KBM-7 (cell line): ENCODE measurements at places on chromosomes 1 and 21.

- DNase-seq = no peak
Observed at GRCh38 chr21:33390479-33390878, 12.7 kb upstream of the IFNGR2 start.

- no peak for DNase-seq
Observed at GRCh38 chr21:31182231-31183140, 144.2 kb upstream of the KRTAP19-8 start.

DNA sequence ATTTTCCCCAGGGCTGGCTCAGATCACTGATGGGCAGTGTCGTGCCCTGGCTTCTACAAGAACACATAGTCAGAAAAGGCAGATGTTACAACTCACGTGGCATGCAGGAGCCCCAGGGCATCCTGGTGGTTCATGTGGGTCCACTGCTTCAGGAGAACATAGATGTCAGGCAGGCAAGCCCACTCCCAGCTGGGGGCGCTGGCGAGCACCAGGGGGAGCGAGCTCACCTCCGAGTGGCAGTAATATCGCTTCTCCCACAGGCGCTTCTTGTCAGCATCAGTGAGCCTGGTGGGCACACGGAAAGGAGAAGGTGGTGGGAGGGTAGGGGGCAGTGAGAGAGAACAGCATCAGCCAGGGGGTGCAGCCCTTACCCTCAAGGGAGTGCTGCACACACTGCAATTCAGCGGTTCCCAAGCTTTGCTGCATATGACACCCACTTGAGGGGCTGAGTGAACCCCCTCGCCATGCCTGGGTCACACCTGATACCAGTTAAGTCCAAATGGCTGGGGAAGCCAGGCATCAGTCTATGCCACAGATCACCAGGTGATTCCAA, 34.3 kb upstream of the PPP1R15B start:
- peak; percentile 76 for DNase-seq

DNA sequence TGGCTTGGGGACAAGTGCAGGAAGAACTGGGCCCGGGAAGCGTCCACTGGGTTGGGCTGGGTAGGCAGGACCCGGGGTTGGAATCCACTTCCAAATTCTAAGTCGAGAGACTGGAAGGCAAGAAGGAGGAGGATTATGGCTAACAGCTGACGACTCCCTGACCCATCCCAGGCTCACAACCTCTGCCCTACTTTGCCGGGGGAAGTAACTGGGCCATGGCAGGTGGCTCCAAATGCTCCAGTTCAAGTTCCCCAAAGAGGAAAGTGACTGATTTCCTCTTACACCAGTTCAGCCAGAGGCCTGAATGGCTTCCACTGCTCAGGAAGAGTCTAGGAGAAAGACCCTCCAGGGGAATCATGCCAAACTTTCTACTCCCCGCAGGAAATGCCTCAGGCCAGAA, 11.4 kb downstream of the EMC1 start:
- no peak for DNase-seq

- DNase-seq = peak; percentile 53
Observed at GRCh38 chr1:156319664-156320063, 18.4 kb downstream of the CCT3 start.

DNA sequence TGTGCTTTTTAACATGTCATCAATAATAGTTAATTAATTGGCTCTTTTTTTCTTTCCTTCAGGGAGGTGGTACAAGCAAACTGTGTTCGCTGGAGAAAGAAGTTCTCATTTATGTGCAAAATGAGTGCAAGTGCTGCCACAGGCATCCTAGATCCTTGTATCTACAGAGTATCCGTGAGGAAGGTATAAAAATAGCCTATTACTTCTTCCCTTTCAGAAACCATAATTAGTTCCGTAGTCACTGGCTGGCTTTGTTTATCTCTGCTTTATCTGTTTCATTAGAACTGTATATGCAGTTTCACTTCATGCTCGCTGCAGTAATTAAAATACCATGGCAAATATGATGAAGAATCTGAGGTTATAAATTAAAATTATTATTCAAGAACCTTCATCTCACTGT, 40.6 kb downstream of the EEIG2 start:
- no peak for DNase-seq

GRCh38 chr1:41097105-41097504, 75.6 kb upstream of the SLFNL1 start:
- no peak for DNase-seq

GRCh38 chr1:187157115-187157514, 328.4 kb downstream of the PLA2G4A start:
- DNase-seq = no peak

GRCh38 chr1:22256213-22256512, 113.3 kb upstream of the WNT4 start:
- DNase-seq = no peak

DNA sequence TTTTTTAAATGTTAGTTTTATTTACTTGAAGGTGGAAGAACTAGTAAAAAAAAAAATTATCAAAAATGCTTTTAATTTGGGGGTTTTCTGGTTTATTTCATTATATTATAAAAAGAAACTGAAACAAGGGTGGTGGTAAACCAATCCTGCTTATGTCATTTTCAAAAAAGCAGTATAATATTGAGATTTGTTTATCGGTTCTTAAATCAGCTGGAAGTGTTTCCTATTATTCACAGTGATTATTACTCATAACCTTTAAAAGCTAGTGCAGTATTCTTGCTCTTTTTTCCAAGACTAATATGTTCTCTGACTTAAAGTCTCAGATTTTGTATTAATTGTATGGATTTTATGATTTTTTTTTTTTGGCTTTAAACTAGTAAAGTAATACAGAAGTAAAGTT, 5.4 kb upstream of the LRRC40 start:
- no peak for DNase-seq

DNA sequence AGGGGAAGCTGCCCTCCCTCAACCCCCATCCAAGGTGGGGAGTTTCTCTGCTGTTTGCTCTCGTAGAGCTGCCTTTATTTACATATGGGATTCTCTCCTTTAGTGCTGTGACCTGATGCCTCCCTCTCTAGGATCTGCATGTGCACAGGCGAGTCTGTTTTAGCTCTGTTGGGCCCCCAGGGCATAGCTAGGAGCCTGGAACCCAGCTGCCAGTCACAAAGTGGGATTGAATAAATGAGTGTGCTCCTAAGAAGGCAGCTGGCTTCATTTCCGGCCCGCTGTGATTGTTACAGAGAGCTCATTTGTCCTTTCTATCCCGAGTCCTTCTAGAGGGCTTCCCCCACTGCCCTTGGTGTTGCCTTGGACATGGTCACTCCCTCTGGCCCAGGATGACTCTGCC, 176.6 kb downstream of the GRIK3 start:
- no peak for DNase-seq

GRCh38 chr1:58922302-58923089, 138.6 kb upstream of the JUN start:
- DNase-seq = no peak

GRCh38 chr1:25487628-25488027, 55.8 kb upstream of the LDLRAP1 start:
- DNase-seq = peak; percentile 38

- DNase-seq = no peak
Observed at GRCh38 chr1:47824297-47824696, 172.9 kb downstream of the TRABD2B start.

DNA sequence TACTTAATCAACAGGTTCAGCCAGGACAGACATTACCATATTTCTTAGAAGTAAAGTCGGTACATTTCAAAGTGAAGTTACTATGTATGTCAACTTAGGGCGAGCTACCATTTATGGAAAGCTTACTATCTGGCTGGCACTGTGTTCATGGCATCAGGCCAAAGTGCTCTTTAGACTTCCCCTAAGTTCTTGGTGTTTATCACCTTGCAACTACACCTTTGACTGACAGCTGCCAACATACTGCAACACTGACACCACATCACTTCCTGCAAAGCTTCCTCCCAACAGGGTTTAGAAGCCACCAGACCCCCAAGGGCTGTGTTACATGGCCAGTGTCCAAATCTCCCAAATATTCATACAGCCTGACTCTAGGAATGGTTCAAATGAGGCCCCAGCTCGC, 61.0 kb downstream of the TIAM1 start:
- DNase-seq = no peak

DNA sequence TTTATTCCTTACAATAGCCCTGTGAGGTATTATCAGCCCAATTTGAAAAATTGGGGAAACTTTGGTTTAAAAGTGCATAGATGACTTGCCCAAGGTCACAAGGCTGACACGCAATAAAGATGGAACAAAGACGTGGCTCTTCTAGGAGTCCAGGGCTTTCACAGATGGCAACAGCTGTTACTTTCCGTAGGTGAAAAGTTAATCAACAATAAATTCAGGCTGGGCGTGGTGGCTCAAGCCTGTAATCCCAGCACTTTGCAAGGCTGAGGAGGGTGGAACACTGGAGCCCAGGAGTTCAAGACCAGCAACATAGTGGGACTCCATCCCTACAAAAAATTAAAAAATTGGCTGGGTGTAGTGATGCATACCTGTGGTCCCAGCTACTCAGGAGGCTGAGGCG, 87.8 kb upstream of the ATF3 start:
- no peak for DNase-seq

DNA sequence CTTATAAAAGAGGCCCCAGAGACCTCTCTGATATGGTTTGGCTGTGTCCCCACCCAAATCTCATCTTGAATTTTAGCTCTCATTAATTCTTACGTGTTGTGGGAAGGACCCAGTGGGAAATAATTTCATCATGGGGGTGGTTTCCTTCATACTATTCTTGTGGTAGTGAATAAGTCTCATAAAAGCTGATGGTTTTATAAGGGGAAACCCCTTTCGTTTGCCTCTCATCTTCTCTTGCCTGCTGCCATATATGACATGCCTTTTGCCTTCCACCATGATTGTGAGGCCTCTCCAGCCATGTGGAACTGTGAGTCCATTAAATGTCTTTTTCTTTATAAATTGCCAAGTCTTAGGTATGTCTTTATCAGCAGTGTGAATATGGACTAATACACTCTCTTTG, 22.5 kb upstream of the NEK7 start:
- DNase-seq = no peak

- no peak for DNase-seq
Observed at GRCh38 chr1:218464871-218465270, 119.7 kb downstream of the TGFB2 start.

- no peak for DNase-seq
Observed at GRCh38 chr1:170239445-170239844, 93.7 kb downstream of the NTMT2 start.

- no peak for DNase-seq
Observed at GRCh38 chr1:44505210-44505993, 100.3 kb downstream of the RNF220 start.

GRCh38 chr1:71908871-71909390, 373.4 kb downstream of the NEGR1 start:
- DNase-seq = no peak

- no peak for DNase-seq
Observed at GRCh38 chr1:225539069-225539468, 111.2 kb upstream of the LBR start.

GRCh38 chr1:228337711-228338520, 68.7 kb downstream of the TRIM11 start:
- no peak for DNase-seq
